ENCODE measurements at places on chromosomes 4 and X.

- no peak for DNase-seq
Observed at GRCh38 chrX:15217161-15217560, 52.7 kb downstream of the ASB9 start.

GRCh38 chrX:153611298-153612095 is 12.6 kb upstream of the CCNQ start:
- DNase-seq = no peak

DNA sequence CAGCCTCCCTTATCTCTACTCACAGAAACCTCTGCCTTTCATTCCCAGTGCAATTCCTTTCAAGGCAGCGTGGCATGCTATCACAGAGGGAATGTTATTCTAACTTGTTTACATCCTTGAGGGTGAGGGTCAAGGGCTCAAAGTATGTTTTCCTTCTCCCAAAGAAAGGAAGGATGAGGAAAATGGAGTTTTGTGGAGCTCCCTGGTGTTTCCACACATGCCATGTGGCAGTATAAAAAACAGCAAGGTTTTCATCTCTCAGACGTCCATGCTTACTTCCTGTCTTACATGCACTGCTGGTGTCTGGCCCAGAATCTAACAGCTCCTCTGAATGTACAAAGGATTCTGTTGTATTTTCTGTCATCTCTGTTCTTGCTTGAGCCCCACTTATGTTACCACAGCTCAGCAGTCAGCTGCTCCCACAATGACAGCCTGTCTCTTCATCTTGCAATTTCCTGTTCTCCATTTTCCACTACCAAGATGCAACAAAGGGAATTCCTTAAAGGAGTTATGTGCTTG is 128.0 kb downstream of the SNCA start:
- DNase-seq = no peak

DNA sequence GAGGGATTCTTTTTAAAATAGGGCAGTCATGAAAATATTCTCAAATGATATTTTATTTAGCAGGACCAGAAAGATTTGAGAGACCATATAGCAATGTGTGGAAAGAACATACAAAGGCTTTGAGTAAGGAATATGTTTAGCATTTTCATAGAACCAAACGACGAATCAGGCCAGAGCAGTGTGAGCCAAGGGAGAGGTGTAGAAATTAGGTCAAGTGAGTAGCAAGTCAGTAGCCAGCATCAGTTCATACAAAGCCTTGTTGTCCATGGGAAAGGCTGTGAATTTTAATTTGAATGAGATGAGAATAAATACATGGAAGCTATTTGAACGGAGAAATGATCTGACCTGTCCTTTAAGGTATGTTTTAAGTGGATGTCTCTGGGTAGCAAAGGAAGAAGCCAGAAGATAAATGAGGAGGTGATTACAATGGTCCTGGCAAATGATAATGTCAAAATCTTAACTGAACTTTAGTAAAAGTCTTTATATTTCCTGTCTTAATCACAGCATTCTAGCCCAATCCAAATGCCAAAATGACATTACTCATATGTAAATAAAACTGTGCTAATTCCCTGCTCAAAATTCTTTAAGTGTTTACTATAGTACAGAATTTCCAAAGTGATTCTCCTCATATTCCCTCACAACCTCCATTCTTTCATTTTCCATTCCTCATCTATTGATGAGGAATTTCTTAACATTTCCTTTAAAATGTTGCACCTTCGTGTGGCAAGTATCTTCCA is 155.7 kb upstream of the SLIT2 start:
- DNase-seq = no peak

DNA sequence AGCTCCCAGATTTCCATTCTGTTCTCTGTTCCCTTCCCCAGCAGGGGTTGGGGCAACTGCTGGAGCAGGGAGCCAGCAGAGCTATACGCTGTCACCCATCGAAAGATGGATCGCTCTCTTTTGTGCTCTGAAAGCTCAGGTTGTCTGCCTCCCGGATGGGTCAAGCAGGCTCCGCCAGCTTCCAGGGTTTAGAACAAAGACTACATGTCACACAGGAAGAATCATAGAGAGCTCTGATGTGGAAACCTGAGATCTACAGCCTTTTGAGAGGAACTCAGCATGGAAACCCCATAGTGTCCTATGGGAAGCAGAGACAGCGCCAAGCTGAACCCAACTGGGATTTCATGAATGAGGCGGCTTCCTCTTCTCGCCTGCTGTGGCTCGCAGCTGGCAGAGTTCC is 205.4 kb downstream of the HS3ST1 start:
- DNase-seq = no peak

GRCh38 chr4:118032691-118033090 is 1.6 kb upstream of the NDST3 start:
- DNase-seq = no peak

DNA sequence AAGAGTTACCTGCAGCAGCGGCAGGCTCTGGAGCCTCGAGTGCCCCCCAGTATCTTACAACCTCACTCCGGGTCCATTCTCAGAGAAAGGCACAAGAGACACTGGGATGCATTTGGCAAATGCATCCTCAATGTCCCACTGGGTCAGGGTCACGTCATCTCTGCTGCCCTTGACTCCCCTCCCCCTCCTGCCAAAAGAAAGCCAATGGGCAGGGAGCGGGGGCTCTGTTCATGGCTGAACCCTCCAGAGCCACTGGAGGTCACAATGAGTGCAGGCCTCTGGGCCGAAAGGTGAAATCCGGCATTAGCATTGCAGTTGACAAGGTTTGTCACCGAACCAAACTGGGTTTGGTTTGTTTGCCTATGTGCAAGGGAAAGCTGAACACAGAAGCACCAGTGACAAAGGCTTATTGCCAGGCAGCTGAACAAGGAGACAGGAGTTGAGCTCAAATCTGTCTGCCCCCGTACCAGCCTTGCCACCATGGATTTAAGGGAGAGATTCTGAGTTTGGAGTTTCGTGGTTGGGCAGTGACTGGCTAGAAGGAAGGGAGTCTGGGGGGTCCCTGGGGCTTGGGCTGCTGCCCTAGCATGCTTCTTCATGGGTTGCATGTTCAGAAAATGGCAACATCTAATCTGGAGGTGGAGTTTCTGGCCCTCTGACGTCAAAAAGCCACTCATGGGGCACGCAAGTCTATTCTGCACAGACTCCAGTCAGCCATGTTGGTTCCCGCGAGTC is 64.3 kb downstream of the HTRA3 start:
- no peak for DNase-seq

GRCh38 chr4:18022572-18023050 is 1.1 kb upstream of the LCORL start:
- no peak for DNase-seq

DNA sequence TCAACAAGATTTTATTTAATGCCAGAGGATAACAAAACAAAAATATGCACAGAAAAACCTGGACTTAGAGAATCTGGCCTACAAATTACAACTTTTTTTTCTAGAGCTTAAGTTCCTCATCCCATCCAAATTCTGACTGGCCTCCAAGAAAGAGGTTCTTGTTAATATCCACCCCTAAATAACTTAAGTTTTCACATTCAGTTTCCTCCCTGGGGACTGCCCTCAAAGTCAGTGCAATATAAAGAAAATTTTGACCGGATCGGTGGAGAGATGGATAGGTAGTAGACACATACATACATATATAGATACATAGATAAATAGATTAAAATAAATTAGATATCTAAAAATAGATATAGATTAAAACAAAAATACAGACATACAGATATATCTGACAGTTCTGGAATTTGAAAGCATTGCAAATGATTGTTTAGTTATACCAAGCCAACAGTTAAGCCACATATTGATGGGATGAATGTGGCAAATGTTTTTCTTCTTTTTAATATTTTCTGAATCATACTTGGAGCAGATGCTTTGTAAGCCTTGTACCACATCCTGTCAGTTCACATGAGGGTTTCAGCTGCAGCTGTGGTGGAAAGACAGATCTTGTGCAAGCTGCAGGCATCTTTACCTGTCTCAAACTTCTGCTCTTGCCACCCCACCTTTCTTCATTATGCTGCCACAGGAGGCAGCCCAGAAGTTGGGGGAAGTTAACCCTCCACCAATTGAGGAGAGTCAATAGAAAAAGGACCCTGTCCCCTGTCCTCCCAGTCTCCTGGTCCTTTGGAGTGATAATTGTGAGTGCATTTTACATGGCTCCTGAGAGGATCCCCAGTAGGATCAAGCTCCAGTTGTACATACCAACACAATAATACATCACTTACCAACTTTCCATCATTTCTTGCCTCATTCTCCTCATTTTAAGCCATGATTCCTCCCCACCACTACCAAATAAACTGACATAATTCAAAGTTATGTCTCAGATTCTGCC is 58.5 kb upstream of the PRDM8 start:
- DNase-seq = no peak

DNA sequence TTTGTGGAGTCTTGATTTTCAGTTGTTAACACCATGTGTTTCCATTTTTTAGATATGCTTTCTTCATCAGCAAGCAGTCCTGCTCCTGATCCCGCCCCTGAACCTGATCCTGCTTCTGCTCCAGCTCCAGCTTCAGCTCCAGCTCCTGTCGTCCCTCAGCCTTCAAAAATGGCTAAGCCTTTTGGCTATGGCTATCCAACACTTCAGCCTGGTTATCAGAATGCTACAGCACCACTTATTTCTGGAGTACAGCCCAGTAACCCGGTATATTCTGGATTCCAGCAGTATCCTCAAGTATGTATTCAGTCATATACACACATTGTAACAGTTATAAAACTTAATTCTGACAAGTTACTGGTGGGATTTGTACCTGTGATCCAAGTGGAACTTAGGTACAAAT is 60.9 kb downstream of the SEC24B start:
- no peak for DNase-seq

DNA sequence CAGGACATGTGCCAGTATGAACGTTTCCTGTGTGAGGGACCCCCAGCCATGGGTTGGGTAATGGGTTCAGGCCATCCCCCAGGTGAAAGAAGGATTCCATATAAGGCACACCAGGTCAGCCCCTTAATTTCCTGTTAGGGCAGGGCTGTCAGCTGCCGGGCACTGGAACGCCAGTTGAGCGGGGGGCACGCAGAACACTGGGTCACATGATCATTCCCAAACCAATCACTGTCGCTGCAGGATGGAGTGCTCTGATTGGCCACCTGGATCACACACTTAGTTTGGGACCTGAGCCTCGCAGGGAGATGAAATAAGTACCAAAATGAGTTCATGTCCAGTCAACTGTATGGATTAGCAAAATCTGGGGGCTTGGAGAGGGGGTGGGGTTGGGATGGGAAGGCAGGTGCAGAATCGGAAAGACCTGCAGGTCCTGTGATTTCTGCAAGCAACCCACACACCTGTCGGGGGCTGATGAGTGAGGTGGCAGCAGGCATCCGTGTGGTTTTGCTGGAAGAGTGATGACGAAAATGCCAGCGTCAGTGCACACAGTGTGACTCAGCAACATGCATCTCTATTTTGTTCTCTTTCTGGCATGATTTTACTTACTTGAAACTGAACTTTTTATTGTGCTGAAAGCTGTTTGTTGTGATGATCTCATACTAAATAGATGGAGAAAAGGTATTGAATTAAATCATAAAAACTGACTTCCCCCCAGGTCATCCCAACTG is 32.2 kb downstream of the RNF212 start:
- DNase-seq = no peak

DNA sequence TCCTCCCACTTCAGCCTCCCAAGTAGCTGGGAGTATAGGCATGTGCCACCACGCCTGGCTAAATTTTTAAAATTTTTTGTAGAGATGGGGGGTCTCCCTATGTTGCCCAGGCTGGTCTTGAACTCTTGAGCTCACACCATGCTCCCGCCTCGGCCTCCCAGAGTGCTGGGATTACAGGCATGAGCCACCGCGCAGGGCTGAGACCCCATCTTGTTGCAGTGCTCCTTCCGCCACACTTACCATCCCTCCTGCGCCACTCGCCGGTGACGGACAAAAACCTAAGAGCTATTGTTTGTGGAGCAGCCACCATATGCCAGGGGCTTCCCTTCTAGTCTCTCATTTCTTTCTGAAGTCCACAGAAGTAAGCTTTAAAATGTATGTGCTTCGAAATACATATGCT is 34.5 kb downstream of the NSG1 start:
- DNase-seq = no peak

GRCh38 chr4:153137159-153137558 is 67.1 kb upstream of the TRIM2 start:
- no peak for DNase-seq

- DNase-seq = no peak
Observed at GRCh38 chr4:7826176-7826908, 113.3 kb downstream of the AFAP1 start.

- DNase-seq = no peak
Observed at GRCh38 chr4:82905205-82905604, 4.7 kb downstream of the THAP9 start.

GRCh38 chrX:84168095-84168494 is 19.9 kb downstream of the RPS6KA6 start:
- no peak for DNase-seq

GRCh38 chrX:77436271-77436670 is 10.9 kb upstream of the FGF16 start:
- DNase-seq = no peak

DNA sequence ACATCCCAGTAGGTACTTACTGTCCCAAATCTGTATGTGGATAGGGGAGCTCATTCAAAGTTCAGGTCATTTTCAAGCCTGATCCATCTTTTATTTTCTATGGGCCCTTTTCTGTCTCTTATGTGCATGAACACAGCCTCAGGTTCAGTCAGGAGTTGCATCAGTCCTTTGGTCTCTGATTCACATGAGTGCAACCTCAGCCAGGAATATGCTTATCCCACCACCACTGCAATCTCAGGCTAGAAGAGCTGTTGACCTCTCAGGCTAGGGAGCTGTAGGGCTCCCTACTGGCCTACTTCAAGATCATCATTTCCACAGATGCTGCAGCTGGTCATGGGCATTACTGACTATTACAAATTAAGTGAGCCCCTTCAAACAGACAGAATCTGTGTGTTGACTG is 27.2 kb downstream of the AASDH start:
- DNase-seq = no peak

DNA sequence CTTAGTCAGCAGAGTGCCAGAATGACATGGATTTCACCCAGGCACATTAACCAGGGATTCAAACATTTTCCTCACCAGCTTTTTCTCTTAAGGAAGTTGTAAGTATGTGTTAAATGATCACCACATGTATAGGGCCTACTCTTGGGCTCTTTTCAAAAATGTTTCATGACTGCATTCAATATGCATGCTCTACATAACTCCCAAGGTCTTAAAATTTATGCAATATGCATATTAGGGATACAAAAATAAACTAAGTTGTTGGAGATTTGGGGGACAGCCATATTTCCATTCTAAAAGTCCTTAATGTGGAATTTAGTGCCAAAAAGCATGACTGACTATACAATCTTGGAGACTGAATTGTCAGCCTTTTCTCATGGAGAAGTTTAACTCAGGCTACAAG is 25.0 kb upstream of the TRPC5OS start:
- no peak for DNase-seq

- DNase-seq = no peak
Observed at GRCh38 chr4:78923464-78924312, 15.6 kb downstream of the PAQR3 start.

DNA sequence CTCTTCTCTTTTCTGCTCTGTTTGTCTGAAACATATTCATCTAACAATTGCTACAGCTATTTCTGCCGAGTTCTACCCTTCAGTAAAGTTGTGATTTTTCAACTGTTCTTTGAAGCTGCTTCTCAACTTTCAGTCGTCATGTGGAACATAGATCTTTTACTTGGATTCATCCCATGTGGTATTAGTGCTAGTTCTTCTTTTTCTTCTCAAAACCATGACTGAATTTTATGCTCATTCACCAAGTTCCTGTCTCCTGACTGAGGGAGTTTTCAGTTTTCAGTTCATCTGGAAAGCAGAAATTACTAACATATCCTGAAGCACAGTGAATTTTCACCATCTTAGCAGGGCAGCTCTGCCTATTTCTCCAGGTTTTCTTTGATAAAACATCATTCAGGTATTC is 12.1 kb downstream of the ACSL4 start:
- no peak for DNase-seq

- no peak for DNase-seq
Observed at GRCh38 chr4:17283832-17284231, 228.1 kb downstream of the QDPR start.

All from SK-N-DZ (cell line).